ENCODE measurements at places on chromosomes 5 and 9.

- no peak for DNase-seq
Observed at GRCh38 chr9:114932502-114932901, 2.1 kb upstream of the TNFSF8 start.

- peak; percentile 25 for DNase-seq
Observed at GRCh38 chr5:133944263-133945185, 23.9 kb downstream of the C5orf15 start.

DNA sequence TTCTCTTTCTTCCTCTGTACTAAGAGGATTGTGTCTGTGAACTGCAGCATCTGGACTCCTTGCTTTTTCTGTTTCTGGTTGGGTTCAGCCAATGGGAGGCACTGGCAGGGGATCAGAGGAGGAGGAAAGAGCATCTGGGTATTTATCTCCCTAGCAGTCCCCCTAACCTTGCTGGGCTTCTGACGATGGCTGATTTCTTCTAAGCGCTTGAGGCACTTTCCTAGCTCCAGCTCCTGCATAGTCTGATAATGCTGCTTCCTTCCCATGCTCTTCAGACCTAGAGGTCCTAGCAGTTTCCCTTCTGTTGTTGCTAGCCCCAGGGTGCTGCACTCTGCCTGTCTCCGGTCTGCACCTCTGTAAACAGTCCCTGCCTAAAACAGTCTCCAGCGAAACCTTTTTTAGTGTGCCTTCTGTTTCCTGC is 225.1 kb downstream of the PDZD2 start:
- no peak for DNase-seq

GRCh38 chr5:34758514-34758913 is 80.5 kb upstream of the TTC23L start:
- no peak for DNase-seq

- DNase-seq = no peak
Observed at GRCh38 chr9:35814106-35814840, 569 bp downstream of the HINT2 start.

GRCh38 chr9:128396970-128397613 is 23.6 kb upstream of the CERCAM start:
- no peak for DNase-seq

All from stimulated activated effector memory CD8-positive, alpha-beta T cell treated with anti-CD3 and anti-CD28 coated beads, Interleukin-12 subunit alpha, Interleukin-12 subunit beta, amount 100 ng/mL, for 72 hours (primary cell).